ENCODE measurements at places on chromosomes 16 and 17.

GRCh38 chr17:36602030-36602748 lies 806 bp downstream of the MRM1 start:
- no peak for DNase-seq

GRCh38 chr17:16419074-16419928 lies 3.9 kb downstream of the TRPV2 start:
- no peak for DNase-seq

DNA sequence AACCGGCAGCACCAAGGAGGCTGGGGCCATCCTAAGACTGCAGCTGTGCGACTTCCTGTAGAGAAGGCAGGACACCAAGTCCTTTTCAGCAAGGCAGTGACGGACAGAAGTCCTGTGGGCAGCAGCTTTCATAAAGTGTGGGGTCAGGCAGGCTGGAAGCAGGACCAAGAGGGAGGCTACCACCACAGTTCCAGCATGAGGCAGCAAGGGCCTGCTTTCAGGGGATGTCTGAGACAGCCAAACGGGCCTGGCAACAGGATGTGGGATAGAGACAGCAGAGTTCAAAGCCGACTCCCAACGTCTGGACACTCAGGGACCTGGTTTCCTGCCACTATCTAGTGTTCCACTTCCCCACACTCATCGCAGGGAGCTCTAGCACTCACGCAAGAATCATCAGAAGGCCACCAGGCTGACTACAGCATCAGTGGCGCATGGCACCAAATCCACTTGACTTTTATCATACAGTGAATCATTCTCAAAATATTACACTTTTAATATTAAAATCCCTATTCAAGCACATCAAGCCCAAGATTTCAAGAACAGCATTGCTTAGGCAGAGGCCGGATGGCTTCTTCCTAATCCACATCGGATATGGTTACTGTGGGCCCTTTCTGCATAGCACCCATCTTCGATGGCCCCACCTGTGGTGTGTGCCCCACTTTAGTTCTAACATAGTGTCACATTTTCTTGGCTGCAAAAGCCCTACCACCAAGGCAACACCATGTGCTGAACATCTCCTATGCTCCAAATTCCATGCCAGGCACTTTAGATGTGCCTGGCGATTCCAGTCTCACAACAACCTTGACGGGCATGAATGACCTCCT lies 5.2 kb downstream of the USP7 start:
- no peak for DNase-seq

DNA sequence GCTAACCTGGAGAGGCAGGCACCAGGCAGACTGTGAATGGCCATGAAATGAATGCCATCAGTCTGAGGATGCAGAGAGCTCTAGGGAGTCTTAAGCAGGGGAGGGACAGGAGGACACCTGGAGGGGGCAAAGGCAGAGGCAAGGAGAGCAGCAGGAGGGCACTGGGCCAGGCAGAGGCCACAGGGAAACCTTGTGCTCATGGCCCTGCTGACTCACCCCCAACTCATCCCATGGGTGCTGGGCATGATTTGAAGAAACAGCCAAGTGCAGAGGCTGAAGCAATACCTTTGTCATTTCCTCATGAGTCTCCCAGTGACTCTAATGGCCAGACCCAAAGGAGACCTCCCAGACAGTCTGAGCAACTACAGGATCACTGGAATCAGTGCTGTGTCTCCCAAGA lies 141.4 kb downstream of the TMEM132E start:
- no peak for DNase-seq

DNA sequence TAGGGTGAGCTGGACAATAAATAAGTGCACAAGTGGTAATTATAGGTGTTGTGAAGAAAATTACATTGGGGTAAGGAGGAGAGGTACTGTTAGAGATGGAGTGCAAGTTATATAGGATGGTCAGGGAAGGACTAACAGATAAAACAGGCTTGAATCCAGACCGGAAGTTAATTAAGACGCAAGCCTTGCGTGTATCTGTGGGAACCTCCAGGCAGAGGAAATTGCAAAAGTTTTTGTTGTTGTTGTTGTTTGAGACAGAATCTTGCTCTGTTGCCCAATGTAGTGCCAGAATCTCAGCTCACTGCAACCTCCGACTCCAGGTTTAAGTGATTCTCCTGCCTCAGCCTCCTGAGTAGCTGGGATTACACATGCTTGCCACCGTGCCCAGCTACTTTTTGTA lies 2.4 kb upstream of the ZNF18 start:
- no peak for DNase-seq

DNA sequence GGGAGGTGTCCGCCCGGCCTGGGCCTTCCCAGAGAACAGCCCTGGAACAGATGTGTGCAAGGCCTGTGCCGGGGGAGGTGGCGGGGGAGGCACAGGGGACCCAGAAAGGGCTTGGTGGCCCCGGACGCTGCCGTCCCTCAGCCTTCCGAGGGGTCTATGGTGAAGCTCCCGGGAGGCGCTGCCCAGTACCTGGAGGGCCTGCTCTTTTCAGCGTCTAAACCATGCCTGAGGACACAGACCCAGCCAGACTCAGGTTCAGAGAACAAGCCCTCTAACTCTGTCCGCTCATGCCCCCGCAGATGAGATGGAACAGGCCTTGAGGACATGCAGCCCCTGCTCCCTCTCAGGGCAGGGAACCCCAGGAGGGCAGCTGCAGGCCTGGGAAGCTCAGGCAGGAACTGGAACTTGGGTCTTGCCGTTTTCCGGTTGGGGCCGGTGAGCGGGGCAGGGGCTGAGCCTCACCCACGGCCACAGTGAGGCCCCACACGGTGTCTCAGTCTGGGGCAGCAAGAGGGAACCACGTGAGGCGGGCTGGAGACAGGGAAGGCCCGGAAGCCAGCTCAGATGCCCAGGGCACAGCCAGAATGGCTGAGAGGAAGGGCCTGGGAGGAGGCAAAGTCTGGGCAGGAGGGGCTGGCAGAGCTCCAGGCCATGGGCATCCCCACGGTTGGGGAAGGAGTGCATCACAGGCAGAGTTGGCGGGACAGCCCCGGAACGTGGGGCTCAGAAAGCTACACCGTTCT lies 12.5 kb downstream of the SLC16A3 start:
- no peak for DNase-seq

DNA sequence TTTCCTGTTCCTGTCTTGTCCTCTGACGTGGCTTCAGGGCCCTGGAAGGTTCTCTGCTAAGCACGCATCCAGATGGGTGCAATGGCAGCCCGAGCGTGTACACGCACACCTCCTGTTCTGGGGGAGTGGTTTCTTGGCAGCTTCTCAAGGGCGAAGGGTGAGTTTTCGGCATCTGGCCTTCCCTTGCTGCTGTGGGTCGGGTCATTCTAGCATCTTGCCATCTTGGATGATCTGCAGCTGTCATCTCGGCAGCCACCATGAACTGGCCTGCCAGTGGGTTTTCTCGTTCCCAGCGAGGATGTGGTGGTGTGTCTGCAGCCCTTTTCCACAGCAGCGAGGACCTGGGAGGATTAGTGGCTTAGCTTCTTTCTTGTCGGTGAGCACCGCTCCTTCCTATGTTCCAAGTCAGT lies 10.6 kb downstream of the MSI2 start:
- DNase-seq = no peak

DNA sequence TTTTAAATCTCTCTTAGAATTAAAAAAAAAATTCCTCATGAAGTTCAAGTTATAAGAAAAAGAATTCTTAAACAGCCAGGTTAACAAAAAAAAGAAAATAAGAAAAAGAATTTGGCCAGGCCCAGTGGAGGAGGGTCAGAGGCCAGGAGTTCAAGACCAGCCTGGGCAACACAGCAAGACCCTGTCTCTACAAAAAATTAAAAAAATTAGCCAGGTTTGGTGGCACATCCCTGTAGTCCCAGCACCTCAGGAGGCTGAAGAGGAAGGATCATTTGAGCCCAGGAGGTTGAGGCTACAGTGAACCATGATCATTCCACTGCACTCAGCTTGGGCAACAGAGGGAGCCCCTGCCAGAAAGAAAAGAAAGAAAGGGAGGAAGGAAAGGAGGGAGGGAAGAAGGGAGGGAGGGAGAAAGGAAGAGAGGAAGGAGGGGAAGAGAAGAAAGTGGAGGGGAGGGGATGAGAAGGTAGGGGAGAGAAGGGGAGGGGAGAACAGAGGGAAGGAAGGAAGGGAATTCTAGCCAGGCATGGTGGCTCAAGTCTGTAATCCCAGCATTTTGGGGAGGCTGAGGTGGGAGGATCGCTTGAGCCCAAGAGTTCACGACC lies 30.9 kb downstream of the COG1 start:
- no peak for DNase-seq

- DNase-seq = no peak
Observed at GRCh38 chr17:79949656-79950209, 85.9 kb downstream of the TBC1D16 start.

DNA sequence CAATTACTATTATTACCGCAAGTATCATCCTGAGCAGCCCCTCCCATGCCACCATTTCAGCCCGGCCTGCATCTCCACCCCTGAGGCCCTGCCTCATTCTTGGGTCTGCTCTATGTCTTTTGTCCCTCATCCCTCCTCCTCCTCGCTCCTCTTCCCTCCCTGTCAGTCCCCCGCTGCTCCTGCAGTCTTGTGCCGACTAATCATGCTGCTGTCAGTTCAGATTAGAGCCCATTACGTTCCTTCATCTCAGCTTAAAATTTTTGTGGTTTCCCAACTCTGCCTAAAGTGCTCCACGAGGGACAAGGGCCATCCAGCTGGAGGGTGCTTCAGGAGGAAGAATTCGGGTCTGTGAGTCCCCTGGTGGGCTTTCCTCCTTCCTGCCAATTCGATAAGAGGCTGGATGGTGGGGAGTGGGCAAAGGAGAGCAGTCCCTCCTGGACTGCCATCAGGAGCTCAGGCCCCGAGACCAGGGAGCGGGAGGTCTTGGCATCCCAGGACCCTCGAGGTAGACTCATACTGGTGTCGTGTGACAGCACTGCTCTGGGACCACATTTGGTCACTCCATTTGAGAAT lies 32.9 kb upstream of the GOSR2 start:
- DNase-seq = no peak

- DNase-seq = no peak
Observed at GRCh38 chr17:57009737-57010445, 32.0 kb downstream of the SCPEP1 start.

GRCh38 chr16:89911375-89911774 lies 7.3 kb upstream of the MC1R start:
- DNase-seq = no peak

- DNase-seq = no peak
Observed at GRCh38 chr16:47625115-47625567, 164.0 kb downstream of the PHKB start.

- no peak for DNase-seq
Observed at GRCh38 chr16:14635395-14636165, 2.8 kb downstream of the BFAR start.

- DNase-seq = no peak
Observed at GRCh38 chr17:68291836-68292688, 767 bp downstream of the ARSG start.

DNA sequence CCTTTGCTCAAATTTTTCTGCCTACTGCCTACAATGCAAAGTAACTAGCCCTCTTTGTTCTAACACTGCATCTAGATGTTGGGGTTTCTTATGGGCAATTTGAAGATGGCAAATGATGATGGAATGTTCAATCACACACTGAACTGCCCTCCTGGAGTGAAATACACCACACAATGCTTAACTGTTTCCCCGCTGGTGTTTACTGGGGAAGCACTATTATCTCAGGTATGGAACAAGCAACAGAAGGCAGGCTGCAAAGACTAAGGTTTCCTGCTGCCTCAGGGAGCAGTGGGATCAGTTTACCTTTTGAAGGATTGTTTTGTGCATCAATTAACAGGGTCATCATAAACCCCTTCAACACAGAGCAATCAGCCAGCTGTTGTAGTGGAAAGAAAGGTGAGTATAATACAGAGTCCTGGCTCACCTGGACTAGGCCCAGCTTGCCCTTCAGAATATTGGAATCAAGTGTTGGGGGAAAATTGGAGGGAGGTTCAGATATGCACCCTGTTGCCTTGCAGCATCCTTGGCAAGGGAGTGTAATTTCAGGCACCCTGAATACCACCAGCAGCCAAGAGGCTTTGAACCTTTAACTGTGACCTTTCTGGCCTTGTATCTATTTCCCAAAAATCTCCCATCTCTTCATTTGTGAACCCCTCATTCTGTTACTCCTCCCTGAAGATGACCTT lies 105.4 kb upstream of the CDH11 start:
- no peak for DNase-seq
